ENCODE measurements at places on chromosomes 4 and X. TPM values are rescaled to one million over a fixed set of nuclear protein-coding genes. Genes with fewer than 3 reads are reported as not detected.
A peak's percentile ranks its signal among the peaks of the same experiment; 100 is the strongest.

PDLIM3 gene
- 18.4 TPM for total RNA-seq

VCX gene
- not detected for total RNA-seq

DNA sequence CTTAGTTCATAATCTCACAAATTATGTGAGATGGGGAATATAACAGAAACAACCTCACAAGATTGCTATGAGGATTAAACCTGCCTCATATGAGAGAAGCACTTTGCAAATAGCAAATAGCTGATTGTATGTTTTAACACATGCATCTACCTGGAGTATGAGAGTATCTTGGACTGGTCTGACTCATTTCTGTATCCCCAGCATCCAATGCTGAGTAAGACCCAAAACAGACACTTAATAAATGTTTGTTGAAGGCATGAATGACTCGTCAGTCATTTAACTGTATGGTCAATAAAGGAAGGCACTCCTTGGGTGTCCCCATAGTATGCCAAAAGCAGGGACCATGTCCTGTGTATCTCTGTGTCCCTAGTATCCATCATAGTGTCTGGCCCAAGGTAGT, 350.9 kb upstream of the F9 start:
- no peaks in the 10 kb centered on the region for H3K36me3 ChIP-seq
- no peaks in the 10 kb centered on the region for H3K4me1 ChIP-seq
- no peak for DNase-seq
- H3K4me3 ChIP-seq = no peak overlapping the region
- no peaks in the 10 kb centered on the region for H3K27me3 ChIP-seq

- no peak overlapping the region for H3K4me3 ChIP-seq
- H3K27ac ChIP-seq = no peak overlapping the region
- H3K27me3 ChIP-seq = no peaks in the 10 kb centered on the region
- DNase-seq = no peak
- no peaks in the 10 kb centered on the region for H3K4me1 ChIP-seq
- no peaks in the 10 kb centered on the region for H3K36me3 ChIP-seq
Observed at GRCh38 chrX:65451663-65452062, 82.9 kb downstream of the LAS1L start.

- no peaks in the 10 kb centered on the region for H3K27me3 ChIP-seq
- no peaks in the 10 kb centered on the region for H3K4me1 ChIP-seq
- H3K36me3 ChIP-seq = no peaks in the 10 kb centered on the region
- H3K27ac ChIP-seq = no peak overlapping the region
- no peak for DNase-seq
Observed at GRCh38 chr4:125538670-125539069, 223.9 kb downstream of the FAT4 start.

PAGE2 gene
- total RNA-seq = not detected

GRCh38 chr4:128913228-128913627, 103.7 kb downstream of the JADE1 start:
- peak overlapping the region; percentile 3 for H3K27ac ChIP-seq
- H3K36me3 ChIP-seq = no peaks in the 10 kb centered on the region
- H3K27me3 ChIP-seq = no peaks in the 10 kb centered on the region
- H3K4me3 ChIP-seq = no peak overlapping the region
- peaks cover 8% of the 10 kb centered on the region for H3K4me1 ChIP-seq

SPINK2 gene
- total RNA-seq = not detected

GRCh38 chrX:9388450-9388849, 76.4 kb upstream of the TBL1X start:
- no peak overlapping the region for H3K27ac ChIP-seq
- DNase-seq = no peak
- H3K4me1 ChIP-seq = no peaks in the 10 kb centered on the region
- no peak overlapping the region for H3K4me3 ChIP-seq
- H3K27me3 ChIP-seq = no peaks in the 10 kb centered on the region

Measured in lower lobe of right lung (tissue), 2 donors.